Cardiac ventricle fibroblast (primary cell): ENCODE measurements at places on chromosomes 1 and 21. TPM values are rescaled to one million over a fixed set of nuclear protein-coding genes. Genes with fewer than 3 reads are reported as not detected.

LIN9 gene
- 1.00 and 1.7 TPM in 2 replicates for total RNA-seq

SPATA45 gene
- not detected in 2 replicates for total RNA-seq

CLDN17 gene
- not detected in 2 replicates for total RNA-seq

CELSR2 gene
- 0.34 and 0.44 TPM in 2 replicates for total RNA-seq

TAL1 gene
- 0.10 and 0.25 TPM in 2 replicates for total RNA-seq

LRRIQ3 gene
- 0.06 TPM in 1 of 2 replicates, not detected in the other for total RNA-seq
